Lung microvascular endothelial cell (primary cell): ENCODE measurements at places on chromosomes 7 and 10. TPM values are rescaled to one million over a fixed set of nuclear protein-coding genes. Genes with fewer than 3 reads are reported as not detected.

SORCS1 gene
- total RNA-seq = not detected in 2 replicates

PARD3 gene
- 23.1 and 29.4 TPM in 2 replicates for total RNA-seq

ST7 gene
- 11.5 and 13.3 TPM in 2 replicates for total RNA-seq

NKX6-2 gene
- total RNA-seq = not detected in 2 replicates

PVRIG gene
- not detected in 2 replicates for total RNA-seq

- no peak for DNase-seq
Observed at GRCh38 chr7:46490406-46490805, 569.3 kb upstream of the IGFBP3 start.

DNA sequence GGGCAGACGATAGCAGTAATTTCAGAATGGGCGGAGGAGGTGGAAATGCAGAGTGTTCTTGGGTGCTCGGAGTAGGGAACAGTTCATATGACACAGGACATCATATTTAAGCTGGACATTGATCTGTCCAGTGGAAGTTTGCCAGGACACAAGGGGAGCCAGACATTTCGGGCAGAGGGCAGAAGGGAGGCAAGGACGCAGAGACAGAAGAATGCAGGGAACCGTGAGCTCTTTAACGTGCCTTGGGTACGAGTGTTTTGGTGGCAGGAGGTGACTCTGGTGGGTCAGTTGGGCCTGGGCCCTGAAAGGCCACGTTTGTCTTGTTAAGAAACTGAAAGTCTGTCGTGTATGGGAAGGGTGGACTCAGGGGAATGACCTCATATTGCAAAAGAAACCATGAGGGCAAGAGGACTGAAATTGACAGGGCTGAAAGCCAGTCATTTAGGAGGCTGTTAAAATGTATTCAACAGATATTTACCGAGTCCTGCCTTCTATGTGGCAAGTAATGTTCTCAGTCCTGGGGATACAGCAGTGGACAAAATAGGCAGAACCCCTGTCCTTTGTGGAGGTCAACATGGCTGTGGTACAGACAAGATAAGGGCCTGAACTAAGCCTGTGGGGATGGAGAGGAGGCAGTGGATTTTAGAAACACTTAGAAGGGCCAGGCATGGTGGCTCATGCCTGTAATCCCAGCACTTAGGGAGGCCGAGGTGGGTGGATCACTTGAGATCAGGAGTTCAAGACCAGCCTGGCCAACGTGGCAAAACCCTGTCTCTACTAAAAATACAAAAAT lies 2.2 kb downstream of the OPTN start:
- DNase-seq = peak; percentile 14

DNA sequence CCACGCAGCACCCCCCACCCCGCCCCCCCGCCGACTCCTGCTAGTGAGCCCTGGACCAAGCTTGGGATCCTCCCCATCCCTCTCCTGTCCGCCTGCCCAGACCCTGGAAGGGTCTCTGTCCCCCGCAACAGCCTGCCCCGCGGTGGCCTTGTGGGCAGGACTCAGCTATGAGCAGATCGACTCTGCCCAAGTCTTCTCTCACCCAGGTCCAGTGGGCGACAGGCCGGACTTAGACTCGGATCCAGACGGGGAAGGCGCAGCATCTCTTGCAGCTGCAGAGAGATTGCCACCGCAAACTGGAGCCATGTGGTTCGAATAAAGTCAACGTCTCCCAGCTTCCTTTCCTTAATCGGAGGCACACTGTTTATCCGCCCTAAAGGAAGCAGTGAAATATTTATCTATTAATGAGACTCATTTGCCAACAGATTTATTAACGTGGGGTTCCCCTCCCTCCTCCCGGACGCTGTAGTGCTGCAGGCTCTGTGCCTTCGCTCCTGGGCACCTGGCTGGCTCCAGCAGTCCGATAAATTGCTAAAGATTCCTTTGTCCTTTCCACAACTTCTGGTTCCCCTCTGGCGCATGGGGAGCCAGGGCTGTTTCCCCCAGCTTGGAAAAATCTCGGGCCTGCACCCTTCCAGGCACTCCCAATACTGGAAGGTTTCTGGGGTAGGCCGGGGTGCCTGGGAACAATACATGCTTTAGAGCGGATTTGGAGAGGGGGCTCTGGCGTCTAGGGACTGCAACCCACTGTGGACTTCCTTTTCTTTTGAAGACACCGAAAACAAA lies 634 bp upstream of the HOXA7 start:
- no peak for DNase-seq

CACNA2D1 gene
- total RNA-seq = 4.6 and 7.6 TPM in 2 replicates

GRCh38 chr7:37719077-37719476 lies 35.5 kb downstream of the GPR141 start:
- no peak for DNase-seq

- DNase-seq = peak; percentile 55
Observed at GRCh38 chr10:68647672-68648341, 73.2 kb upstream of the CCAR1 start.

AOAH gene
- under 0.01 TPM in 1 of 2 replicates, not detected in the other for total RNA-seq

DNA sequence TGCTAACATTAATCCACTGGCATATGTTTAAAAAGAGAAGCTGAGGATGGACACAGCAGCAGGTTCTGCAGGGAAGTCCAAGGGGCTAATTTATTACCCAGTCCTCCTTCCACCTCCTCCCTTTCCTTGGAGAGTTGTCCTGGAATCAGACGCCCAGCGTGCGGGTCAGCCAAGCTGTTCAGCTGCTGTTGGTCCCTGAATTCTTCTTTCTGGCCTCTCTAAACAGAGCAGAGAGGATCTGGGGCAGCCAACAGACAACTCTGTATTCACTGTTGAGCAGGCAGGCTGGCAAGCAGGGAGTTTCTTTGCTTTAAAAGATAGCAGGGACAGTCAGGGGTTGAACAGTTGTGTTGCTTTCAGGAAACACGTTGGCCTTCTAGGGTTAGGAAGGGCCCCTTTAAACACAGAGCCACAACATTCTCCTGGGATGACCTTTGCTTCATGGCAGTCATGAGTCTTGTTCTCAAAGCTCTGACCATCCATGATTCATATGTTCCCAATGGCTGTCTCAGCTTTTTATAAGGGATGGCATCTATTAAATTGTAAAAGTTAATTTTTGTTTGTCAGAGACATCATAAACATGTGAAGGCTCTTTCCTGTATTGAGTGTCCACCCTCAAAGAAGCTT lies 217.0 kb downstream of the CREB5 start:
- no peak for DNase-seq
